ENCODE measurements at places on chromosomes 1 and 21.
A peak's percentile ranks its signal among the peaks of the same experiment; 100 is the strongest.

- no peak for DNase-seq
Observed at GRCh38 chr1:102776071-102776470, 332.3 kb downstream of the COL11A1 start.

GRCh38 chr1:225849925-225850324, 32.3 kb downstream of the TMEM63A start:
- no peak for DNase-seq

GRCh38 chr1:9278585-9279153, 14.0 kb upstream of the SPSB1 start:
- DNase-seq, result no peak

DNA sequence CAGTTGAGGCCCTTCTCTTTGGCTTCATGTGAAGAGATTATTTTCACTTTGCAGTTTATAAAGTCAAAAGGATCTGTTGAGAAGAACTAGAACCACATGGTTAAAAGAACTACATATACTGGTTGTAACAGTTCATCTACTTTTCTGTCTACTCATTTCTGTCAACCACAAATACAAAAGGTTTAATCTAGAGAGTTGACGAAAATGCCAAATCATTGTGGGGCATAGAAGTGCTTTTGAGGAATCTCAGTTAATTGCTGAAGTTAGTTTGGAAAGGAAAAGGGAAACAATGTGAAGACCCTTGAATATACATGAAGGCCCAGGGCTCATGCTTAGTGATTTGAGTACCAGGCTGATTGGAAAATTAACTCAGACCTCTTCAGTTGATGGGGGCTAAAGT, 415.7 kb upstream of the ZP4 start:
- DNase-seq, result no peak

GRCh38 chr1:112444269-112444668, 48.3 kb downstream of the CTTNBP2NL start:
- no peak for DNase-seq

DNA sequence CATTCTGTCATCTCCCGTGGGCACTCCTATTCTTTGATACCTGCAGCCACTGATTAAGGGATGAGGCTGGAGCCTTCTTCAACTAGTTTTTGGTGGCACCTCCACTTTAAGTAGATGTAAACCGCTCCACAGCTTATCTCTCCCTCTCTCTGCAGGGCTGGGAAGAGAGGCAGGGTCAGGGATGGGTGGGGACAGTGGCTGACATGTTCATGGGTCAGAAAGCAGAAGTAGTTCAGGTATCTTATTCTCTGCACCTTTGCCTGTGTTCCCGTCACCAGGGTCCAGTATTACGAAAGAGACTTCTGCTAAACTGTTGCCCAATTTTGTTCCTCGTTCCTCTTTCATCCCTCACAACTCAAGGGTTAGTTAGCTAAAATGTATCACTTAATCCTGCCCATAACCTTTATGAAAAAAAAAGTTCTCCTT, 51.7 kb upstream of the EDEM3 start:
- no peak for DNase-seq

DNA sequence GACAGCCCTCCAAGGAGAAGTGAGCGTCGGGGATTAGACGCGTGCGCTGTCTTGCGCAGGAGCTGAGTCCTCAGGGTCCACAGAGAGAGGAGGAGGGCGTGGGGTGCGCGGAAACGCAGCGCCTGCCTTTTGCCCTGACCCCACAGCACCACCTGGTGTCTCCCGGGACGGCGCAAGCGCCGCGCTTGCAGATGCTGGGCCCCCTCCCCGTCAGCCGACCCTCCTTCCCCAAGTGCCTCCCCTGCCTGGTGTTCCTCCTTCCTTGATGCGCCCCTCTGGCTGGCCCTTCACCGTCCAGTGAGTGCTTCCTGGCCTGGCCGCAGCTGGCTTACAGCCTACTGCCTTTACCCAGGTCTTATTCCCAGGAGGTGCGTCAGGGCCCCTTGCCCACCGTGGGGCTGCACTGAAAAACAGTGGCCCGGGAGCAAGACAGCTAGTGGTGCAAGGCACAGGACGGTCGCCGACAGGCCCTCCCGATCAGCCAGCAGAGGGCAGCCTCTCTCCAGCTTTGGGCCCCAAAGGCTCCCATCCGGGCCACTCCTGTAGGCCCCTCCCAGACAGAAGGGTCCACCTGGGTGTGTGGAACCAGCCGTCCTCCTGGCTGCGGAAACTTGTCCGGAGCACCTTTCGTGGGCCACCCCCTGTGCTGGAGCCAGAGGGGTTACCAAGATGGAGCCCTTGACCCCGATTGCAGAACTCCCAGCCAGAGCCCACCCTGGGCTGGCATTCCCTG, 12.9 kb upstream of the PHLDA3 start:
- DNase-seq, result peak; percentile 84

DNA sequence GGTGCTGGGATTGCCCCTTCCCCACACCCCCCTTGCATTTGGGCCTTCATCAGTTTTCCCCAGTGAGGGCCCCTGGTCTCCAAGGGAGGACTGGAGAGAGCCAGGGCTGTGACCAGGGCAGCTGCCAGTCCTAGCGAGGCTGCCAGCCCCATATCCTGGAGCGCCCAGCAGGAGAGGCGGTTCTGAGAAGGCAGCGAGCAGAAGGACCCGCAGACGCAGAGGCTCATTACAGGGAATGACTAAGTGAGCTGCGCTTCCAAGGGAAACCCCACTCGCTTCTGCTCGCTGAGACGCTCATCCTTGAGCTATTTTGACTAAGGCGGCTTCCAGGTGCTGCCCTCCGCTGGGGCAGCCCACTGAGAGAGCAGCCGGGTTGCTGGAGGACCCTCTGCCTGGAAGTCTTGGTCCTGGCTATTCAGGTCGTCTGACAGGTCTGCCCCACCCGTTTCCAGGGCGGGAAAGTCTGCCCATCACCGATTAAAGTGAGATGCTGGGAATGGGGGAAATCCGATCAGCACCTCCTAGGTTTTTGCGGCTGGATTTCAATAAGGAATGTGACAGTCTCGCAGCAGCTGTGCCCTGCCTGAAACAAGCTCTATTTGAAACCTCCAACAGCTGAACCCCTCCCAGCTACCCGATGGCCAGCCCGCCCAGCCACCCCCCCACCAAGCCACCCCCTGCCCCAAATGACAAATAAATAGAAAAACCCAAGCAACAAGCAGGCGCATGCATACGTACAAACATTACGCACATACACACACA, 2.8 kb downstream of the KCNN3 start:
- DNase-seq, result peak; percentile 39

DNA sequence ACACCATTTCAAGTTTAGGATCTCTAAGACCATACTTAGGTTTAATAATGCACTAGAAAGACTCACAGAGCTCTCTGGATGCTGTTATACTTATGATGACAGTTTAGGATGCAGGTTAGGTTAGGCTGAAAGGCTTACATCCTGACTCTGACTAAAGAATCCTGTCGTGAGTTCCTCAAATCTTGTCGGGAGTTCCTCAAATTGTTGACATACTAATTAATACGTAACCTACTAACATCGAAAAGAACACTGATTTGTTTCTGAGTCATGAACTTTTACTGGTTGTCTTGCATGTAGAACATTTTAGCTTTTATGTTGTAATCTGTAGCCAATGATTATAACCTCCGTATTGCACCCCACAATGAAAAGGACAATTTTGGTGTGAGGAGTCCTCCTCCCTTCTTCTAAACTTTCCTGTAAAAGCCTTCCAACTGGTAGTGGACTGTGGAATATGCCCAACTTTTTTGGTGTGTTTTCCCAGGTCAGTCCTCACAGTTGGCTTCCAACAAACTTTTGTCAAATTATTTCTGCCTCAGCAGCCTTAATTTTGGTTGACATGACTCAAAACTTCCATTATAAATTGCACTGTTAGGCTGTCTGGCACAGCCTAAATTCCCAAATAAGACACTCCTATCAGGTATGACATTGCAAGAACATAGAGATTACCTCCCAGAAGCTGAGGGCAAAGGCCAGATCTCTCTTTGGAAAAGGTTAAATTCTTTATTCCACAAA, 107.9 kb upstream of the PALMD start:
- no peak for DNase-seq

DNA sequence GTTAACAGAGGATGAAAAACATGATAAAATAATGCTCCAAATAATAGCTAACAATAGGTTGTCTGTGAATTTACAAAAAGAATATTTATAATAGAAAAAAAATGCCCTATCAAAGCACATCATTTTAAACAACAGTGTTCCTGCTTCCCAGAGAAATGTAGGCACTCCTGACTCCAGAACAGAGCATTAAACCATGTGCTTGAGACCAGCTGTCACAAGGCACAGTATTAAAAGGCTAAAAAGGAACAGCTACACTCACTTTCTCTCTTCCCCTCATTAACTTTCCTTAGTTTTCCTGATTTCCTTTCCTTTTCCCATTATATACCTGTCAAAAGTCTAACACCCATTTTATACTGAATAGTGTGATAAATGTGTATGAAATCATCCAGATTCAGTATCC, 10.9 kb downstream of the VAV3 start:
- DNase-seq, result no peak

- no peak for DNase-seq
Observed at GRCh38 chr1:155099331-155099730, 20.7 kb downstream of the EFNA3 start.

GRCh38 chr1:214579183-214579582, 23.8 kb upstream of the CENPF start:
- DNase-seq, result no peak

DNA sequence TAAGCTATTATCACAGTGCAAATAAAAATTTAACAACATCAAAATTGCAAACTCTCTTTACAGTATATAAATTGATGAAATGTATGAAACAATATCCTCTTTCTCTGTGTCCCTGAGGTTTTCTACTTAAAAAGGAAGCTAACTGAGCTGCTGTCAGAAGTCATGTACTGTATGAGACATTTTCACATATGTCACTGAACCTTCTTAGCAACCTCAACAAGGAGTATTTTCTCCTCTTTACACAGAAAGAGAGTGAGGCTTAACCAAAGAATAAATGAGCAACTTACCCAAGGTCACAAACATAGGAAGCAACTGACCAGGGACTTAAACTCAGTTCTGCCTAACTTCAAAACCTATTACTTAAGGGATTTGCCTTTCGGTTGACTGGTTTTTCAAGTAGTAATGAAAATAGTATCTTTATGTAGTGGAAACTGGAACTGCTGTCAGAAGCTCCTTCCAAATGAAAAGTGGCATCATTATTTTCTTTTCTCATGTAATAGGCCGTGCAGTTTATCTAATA, 288.9 kb downstream of the LRRIQ3 start:
- no peak for DNase-seq

GRCh38 chr1:24228311-24228710, 41.2 kb upstream of the IFNLR1 start:
- DNase-seq, result no peak

DNA sequence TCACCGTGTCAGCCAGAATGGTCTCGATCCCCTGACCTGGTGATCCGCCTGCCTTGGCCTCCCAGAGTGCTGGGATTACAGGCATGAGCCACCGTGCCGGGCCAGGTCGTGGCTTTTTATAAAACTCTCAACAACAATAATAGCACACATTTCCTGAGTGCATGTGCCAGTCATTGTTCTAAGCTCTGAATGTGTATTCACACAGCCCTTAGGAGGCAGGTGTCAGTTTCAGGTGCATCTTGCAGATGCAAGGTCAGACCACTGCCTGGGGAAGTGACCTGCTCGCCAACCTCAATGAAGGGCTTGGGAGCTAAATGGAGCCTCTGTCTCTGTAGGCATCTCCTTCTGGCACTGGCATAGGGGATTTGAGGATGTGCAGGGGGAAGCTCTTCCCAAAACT, 1.6 kb upstream of the LEFTY2 start:
- DNase-seq, result no peak

- DNase-seq, result peak; percentile 33
Observed at GRCh38 chr1:162091681-162092524, 22.4 kb downstream of the NOS1AP start.

- no peak for DNase-seq
Observed at GRCh38 chr1:113269168-113269963, 120.9 kb upstream of the MAGI3 start.

GRCh38 chr1:3772027-3772714, 378 bp upstream of the SMIM1 start:
- peak; percentile 35 for DNase-seq

DNA sequence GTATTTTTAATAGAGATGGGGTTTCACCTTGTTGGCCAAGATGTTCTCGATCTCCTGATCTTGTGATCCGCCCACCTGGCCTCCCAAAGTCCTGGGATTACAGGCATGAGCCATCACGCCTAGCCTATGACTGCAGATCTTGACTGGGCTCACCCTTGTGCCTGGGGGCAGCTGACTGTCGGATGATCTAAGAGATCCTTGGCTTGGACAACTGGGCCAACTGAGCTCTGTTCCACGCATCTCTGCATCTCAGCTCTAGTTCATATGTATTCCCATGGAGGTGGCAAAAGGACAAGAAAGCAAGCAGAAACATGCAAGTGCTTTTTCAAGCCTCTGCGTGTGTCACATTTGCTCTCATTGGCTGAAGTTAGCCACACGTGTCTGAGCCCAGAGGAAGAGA, 75.8 kb upstream of the SELENON start:
- DNase-seq, result no peak

Measured in midbrain (tissue), 1 donor.